ENCODE measurements at places on chromosomes 2 and 18.

DNA sequence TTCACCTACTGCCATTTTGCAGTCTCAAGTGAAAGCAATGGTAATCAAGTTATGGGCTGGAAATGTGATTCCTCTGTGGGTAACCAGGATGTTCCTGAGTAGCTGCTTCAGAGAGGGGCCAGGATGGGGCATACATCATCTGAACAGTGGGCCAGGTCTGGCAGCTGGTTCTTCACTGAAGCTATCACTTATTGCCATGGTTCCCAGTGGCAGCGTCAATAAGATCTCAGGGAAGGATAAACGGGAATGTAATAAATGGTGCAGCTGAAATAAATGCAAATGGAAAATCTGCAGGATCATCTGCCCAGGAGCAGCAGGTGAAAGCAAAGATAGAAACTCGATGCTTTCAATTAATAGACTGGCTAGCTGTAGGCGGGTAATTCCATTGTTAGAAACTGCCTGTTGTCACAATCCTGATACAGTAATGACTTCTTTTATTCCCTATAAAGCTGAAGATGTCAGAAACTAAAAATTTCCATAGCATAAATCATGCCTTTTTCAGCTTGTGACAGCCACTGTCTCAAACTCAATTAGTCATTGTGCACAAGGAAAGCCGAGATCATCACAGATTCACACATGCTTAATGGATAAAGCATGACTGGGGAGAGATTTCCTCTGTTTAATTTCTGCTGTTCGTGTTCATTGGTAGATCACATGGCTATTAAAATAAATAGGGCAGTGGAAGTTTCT is 56.2 kb upstream of the CCDC85A start:
- no peak for DNase-seq

GRCh38 chr2:134668821-134669220 is 50.0 kb downstream of the TMEM163 start:
- peak; percentile 74 for DNase-seq

GRCh38 chr18:74114116-74114515 is 33.5 kb downstream of the FBXO15 start:
- no peak for DNase-seq

DNA sequence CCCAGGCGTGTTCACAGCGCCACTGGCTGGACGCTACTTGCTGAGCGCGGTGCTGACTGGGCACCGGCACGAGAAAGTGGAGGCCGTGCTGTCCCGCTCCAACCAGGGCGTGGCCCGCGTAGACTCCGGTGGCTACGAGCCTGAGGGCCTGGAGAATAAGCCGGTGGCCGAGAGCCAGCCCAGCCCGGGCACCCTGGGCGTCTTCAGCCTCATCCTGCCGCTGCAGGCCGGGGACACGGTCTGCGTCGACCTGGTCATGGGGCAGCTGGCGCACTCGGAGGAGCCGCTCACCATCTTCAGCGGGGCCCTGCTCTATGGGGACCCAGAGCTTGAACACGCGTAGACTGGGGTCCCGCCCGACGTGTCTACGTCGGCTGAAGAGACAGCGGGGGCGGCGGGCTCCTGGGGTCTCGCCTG is 891 bp upstream of the KHK start:
- DNase-seq, result peak; percentile 9

GRCh38 chr2:120401275-120402066 is 55.5 kb downstream of the INHBB start:
- no peak for DNase-seq

GRCh38 chr18:69885841-69886531 is 61.7 kb downstream of the CD226 start:
- DNase-seq, result no peak

DNA sequence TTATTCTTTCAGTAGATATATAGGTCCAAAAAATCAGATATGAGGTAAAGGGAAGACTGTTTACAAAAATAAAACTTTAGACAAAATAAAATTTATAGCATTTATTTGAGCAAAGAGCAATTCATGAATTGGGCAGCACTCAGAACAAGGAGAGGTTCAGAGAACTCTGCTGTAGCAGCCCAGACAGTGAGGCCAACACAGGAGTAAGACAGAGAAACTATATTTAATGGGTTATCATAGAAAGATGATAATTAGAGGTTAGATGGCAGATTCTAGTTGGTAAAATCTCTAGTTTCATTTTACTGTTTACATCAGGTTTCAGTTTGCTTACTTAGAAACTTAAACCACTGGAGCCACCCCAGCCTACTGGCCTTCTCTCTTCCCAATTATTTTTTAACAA is 30.1 kb upstream of the SP140L start:
- no peak for DNase-seq

- no peak for DNase-seq
Observed at GRCh38 chr2:37689751-37690150, 18.3 kb upstream of the CDC42EP3 start.

DNA sequence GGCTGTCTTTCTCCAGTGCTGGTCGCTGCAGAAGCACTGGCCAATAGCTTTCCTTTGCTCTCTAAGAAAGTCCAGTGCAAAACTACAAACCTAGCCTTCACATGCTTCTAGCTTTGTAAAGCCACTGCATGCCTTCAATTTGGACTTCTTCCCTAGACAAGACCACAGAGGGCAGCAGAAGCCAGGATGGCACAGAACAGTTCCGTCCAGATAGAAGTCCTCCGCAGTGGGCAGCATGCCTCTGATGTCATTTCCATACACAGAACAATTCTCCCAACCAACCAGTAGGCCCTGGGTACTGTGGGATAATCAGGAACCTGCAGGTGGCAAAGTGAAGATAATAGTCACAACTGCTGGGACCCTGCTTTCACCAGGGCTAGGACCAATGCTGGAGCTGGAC is 3.3 kb downstream of the ST6GAL2 start:
- no peak for DNase-seq

DNA sequence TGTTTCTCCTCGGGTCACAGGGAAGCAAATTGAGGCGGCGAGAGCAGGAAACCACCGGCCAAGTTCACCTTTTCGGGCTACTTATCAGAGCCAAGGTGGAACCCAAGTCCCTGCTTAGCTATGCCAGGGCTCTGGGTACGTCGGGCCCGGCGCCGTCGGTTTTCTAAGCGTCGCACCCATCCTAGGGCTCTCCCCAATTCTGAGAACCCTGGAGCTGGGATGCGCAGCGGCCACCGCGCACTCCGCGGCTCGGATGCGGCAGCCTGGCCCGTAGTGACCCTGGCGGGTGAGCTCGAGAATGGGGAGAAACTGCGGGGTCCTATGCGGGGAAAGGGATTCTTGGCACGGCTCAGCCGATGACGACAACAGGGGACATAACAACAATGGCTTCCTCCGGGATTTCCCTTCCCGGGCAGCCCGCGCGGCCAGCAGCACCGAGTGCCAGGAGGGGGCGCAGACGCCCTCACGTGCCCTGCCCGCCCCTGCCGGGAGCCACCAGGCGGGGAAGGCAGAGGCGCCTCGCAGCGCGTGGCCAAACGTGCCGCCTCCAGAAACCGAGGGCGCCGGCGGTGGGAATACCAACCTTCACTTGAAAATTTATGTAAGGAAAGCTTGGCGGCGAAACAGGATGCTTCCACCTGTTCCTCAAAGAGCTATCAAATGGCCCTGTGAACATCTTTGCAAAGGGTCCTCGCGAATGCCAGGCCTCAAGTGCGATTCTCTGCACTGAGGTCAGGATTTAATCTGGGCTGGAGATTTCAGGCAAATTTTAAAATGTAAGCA is 2.1 kb upstream of the SLC30A3 start:
- peak; percentile 52 for DNase-seq

- no peak for DNase-seq
Observed at GRCh38 chr18:39215920-39216319, 1650.3 kb upstream of the CELF4 start.

- DNase-seq, result no peak
Observed at GRCh38 chr2:58514252-58514651, 273.1 kb upstream of the FANCL start.

- no peak for DNase-seq
Observed at GRCh38 chr2:64273524-64274398, 129.5 kb upstream of the PELI1 start.

DNA sequence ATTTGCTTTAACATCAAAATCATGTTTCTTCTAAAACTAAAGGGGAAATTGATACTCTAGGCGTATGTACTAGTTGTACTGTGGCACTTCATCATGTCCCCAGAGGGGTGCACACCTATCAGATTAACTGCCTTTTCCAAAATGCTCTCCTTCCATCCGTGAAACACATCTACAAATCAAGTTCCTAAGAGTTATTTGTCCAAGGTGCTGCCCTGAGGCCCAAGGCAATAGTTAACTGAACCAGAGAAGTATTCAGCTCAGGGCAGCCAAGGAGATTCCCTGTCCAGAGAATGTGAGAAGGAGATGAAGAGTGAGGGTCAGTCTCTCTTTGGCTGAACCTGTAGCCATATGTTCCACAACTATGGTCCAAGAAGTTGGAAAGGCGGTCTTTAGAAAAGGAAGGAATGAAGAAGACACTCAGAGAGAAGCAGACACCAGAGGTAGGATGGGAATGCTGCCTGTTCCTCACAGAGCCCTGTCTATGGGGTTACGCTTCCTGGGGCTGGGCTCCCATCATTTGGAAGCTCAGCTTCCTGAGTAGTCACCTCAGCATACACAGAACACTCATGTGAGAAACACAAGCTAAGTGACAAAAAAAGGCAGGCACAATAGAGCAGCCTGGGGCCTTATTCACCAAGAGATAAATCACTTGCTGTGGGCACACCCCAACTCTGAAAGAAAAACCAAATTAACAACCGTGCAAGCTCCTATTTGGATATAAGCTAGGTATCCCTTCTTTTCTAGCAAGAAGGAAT is 55.6 kb downstream of the ANKRD44 start:
- DNase-seq, result no peak

GRCh38 chr2:159381574-159381973 is 95.1 kb upstream of the WDSUB1 start:
- no peak for DNase-seq

GRCh38 chr2:173922068-173922467 is 43.1 kb downstream of the SP3 start:
- DNase-seq, result no peak

Data from activated T-helper 9 cell treated with anti-CD3 and anti-CD28 coated beads, Interleukin-2, amount 50 U/mL, for 16 hours (primary cell).